ENCODE measurements at places on chromosomes 6 and 20.

DNA sequence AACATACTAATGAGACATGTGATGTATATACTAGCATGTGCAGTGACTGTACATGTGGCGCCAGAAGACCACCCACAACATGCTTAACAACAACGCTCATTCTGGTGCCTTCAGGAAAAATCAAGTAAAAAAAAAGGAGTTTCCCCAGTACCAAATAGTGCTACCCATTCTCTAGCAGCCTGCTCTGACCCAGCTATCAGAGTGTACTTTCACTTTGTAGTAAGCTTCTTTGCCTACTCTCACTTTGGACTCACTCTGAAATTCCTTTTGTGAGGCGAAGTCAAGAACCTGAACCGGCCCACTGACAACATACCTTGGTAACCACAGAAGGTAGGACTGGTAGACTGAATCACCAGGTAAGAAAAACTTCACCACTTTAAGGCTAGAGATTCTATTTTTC lies 1100.0 kb downstream of the GRIK2 start:
- DNase-seq: no peak

GRCh38 chr6:3653528-3654070 lies 97.9 kb downstream of the PXDC1 start:
- no peak for DNase-seq

DNA sequence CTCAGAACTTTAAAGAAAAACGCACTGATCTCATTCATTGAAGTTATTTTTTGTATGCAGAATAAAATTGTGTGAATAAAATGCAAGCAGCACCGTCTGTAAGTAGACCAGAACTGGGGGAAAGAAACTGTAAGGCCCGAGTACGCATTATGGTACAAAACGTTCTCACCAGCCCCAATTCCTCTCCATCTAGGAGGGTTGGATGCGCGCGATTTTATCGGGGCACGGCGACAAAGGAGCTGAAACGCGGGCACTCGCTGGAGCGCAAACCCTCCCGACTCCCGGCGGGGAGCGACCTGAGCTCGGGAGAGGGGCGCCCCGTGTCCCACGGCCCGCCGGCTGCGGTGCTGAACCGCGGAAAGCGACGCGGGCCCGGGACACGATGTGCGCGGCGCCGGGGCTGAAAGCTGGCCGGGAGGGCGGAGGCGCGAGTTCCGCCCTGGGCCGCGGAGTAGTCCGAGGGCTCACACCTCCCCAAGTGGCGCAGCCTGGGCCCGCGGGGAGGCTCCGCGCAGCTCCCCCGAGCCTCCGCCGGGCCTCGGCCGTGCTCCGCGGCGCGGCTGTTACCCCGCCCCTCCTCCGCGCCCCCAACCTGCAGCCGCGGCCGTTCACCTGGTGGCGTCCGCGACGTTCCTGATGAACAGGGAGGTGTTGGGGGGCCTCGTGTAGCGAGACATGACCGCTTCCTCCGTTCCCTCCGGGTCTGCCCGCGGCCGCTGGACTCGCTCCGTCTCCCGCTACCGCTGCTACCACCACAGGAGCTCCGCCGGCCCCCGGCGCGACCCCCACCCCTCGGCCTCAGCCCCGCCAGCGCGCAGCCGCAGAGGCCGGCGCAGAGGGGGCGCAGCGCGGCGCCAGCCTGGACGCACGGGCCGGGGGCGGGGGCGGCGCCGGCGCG lies at the start of gene SRSF12:
Gene SRSF12 (minus strand): TSS at position 861 of the 898 bp plus-strand sequence. CDS start 184 bp downstream, at position 677.
- DNase-seq: peak; percentile 25

- DNase-seq: no peak
Measured at GRCh38 chr20:46619445-46619844, 31.8 kb downstream of the SLC13A3 start.

GRCh38 chr20:48760403-48760983 lies 67.3 kb downstream of the PREX1 start:
- DNase-seq: peak; percentile 64

- DNase-seq: no peak
Measured at GRCh38 chr6:12101653-12102312, 89.7 kb downstream of the HIVEP1 start.

GRCh38 chr20:45934046-45934585 lies 367 bp upstream of the PCIF1 start:
- DNase-seq: no peak

GRCh38 chr6:168880271-168880670 lies 373.4 kb downstream of the THBS2 start:
- DNase-seq: no peak

DNA sequence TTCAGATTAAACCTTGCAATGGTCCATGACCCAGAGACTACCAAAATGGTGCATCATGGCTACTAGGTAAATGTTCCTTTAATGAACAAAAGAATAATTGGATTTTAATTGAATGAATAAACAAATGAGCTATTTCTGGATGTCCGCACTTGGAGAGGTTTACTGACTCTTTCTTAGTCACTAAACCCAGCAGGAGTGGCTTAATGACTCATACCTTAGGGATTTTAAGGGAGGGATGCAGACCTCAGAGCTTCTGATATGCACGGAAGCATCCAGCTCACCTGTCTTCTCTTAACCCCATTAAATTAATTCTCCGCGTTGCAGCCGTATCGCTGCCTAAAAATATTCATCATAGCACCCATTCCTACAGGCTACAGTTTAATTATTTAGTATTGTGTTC lies 970.0 kb upstream of the SLC35B3 start:
- DNase-seq: no peak

DNA sequence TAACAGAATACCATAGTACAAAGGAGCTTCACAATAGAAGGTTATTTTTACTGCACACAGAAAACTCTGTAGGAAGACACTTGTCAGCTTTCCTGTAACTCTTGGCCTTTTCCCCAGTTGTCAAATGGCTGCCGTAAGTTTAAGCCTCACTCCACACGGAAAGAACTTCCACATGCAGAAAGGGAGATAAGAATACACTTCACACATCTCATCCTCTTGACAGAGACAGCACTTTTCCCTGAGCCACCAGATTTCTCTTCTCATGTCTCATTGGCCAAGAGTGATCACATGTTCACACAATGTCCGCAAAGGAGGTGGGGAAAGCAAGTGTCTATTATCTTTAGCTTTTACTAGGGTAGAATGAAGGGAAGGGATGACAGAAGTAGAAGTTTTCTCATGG lies 540.7 kb downstream of the HAO1 start:
- DNase-seq: no peak

- DNase-seq: no peak
Measured at GRCh38 chr6:110509617-110510241, 33.3 kb upstream of the SLC22A16 start.

DNA sequence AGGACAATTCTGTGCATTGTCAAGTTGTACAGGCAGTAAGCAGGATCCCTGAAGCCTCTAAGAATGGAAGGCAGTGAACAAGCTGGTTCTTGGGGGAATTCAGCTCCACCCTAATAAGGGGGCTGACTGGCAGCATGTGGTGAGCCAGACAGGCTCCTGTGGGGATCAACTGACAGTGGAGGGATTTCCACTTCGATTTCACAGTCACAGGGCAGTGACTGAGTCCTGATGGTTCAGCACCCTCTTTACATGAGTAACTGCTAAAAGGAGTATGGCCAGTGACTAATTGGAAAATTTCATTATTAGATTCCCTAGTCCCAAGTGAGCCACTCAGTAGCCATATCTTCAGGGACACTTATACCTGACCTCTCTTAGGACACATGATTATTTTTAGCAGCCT lies 78.4 kb downstream of the NDUFAF5 start:
- DNase-seq: no peak

DNA sequence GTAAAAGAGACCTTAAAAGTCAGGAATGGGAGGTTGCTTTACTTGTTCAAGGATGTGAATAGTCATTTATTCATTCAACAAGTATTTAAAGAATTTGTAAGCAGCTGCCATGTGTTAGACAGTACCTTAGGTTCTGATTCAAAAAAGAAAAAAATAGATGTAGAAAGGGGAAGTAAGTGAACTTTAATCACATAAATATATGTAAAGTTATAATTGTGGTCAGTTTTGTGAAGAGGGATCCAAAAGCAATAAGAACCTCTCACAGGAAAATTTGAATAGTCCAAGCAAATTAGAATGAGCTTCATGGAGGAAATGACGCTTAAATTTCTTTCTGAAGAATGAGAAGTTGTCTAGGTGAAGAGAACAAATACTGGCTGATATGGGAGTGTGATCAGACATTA lies 596.1 kb upstream of the CITED2 start:
- no peak for DNase-seq

DNA sequence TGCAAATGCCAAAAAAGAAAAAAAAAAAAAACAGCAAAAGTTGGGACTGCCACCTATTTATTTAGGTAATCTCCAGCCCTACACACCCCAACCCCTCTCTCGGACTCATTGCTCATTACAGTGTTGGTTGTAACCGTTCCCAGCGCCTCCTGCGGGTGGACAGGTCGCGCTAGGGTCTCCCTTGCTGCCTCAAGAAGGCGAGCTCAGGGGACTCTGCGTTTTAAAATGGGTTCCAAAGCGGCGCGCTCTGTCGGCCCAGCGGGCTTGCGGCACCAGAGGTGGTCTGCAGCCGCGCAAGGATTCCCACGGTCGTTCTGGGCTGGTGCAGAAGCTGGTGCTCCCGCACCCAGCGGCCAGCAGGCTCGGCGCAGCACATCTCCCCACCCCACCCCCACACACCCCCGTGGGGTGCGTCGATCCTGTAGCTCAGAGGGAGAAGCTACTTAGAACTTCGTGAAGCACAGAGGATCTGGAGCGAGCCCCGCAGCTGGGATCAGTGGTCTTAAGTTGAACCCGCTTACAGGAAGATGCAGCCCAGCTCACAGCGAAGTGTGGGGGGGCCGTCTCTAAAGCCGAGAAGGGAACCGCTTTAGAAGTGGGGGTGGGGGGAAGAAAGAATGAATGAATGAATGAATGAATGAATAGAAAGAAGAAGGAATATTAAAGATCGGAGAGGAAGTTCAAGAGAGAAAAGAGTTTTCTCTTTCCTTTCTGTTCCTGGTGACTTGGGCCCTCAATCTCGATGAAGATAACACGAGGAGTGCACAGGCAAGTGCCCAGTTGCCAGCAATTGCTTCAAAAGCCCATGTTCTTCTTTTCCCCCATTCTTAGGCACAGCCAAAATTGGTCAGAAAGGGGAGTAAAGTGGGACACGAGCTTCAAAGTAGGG lies 780 bp downstream of the TFAP2A start:
- DNase-seq: no peak

DNA sequence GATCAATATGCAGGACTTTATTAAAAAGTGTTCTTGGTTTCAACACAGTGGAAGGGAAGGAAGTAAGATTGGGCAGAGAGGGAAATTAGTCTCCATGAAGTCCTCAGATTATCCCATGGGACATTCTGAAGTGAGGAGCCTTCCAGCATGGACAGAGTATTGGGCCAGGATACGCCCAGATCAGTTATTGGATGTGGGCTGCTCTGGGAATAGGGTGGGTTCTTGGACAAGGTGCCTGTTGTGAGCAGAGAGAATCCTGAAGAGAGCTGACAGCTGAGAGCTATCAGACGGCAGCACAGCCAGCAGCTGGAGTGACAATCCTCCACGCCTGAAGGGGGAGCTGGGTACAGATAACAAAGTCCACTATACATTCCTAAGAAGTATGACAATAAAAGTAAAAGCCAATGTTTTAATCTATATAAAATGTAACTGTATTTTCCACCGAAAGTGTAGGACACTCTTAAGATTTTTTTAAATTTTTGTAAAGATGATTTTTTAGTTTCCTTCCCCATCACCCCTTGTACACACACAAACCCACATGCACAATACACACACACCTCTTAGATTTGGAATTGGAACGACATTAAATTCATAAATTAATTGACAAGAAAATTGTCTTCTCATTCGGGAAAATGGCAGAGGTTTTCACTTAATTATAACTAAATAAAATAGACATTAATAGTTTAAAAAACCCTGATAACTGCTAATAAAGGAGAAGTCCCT lies 107.8 kb downstream of the FBXO5 start:
- DNase-seq: no peak

DNA sequence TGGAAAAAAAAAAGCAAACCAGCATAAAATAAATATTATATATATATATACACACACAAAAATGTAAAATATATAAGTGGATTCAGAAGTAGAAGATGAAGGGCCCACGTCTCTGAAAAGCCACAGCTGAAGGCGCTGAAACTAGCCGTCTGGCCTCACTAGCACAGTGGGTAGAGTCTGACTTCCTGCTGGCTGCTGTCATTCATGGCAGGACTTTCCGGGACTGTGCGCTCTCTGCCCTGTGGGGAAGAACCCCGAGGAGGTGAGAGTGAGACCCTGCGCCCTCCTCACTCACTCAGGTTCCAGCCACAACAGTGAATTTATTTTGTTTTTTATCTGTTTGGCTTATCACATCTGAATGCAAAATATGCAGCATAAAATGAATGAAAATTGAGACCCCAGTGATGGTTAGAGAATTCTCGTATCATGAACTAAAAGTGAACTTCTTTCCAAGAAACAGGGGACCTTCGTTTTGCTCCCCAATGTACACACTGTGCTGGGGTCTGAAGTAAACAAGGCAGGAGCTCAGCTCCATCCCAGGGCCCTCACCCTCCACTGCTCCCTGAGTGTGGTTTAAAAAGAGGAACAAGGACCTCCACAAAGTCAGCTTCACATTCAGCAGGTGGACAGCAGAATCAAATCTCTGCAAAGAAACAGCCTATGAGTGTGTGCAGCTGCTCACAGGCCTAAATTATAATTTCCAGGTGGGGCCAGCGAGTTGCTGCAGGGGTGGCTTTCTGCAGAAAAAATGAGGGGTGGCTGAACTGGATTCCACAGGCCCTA lies 1.3 kb upstream of the RAMACL start:
- DNase-seq: no peak

- no peak for DNase-seq
Measured at GRCh38 chr20:38554986-38555385, 26.0 kb upstream of the ADIG start.

DNA sequence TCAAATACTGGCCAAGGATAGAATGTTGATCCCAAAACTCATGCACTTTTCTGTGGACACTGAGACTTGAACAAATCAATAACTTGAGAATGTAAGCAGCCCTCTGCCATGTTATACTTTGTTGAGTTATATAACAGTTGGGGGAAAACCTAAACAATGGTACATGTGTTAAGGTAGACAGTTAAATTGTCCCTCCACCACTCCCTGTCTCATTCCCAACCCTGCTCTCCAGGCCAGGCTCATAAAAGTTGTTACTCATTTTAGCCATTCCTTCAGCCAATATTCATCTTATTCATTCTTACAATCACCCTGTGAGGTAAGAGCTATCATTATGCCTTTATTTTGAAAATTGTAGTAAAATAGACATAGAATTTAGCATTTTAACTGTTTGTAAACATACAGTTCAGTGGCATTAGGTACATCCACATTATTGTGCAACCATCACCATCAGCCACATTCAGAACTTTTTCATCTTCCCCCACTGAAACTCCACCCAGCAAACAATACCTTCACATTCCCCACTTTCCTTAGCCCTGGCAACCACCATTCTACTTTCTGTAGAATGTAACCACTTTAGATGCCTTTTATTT lies 38.2 kb upstream of the IER3 start:
- DNase-seq: no peak

- no peak for DNase-seq
Measured at GRCh38 chr20:1299522-1299921, 29.4 kb downstream of the SDCBP2 start.
